ENCODE measurements at places on chromosomes 3 and 15. TPM values are rescaled to one million over a fixed set of nuclear protein-coding genes. Genes with fewer than 3 reads are reported as not detected.

BCL2A1 gene
- not detected for total RNA-seq

NANOGP8 gene
- not detected for total RNA-seq

GOLGA6D gene
- total RNA-seq = not detected

GADL1 gene
- not detected for total RNA-seq

KLHL40 gene
- total RNA-seq = not detected

PCOLCE2 gene
- 3.5 TPM for total RNA-seq

PRR20G gene
- total RNA-seq = not detected

LRRK1 gene
- total RNA-seq = 11.8 TPM

CFAP20DC gene
- 9.9 TPM for total RNA-seq

RTP1 gene
- total RNA-seq = not detected

SLC24A5 gene
- not detected for total RNA-seq

C3orf85 gene
- total RNA-seq = not detected

TMEM89 gene
- total RNA-seq = 0.72 TPM

FGF7 gene
- total RNA-seq = 0.50 TPM

CMTM8 gene
- 0.67 TPM for total RNA-seq

AMOTL2 gene
- 197 TPM for total RNA-seq

BMF gene
- total RNA-seq = 1.5 TPM

ALG3 gene
- total RNA-seq = 49.8 TPM

ILDR1 gene
- total RNA-seq = 1.2 TPM

CAND2 gene
- total RNA-seq = 1.7 TPM

SYNM gene
- total RNA-seq = 4.3 TPM

SNRPA1 gene
- total RNA-seq = 17.2 TPM

DNAJC13 gene
- total RNA-seq = 43.8 TPM

FBXO40 gene
- total RNA-seq = not detected

RTP4 gene
- 0.50 TPM for total RNA-seq

GRM7 gene
- not detected for total RNA-seq

IL16 gene
- total RNA-seq = 2.3 TPM

HDC gene
- total RNA-seq = not detected

GOLGA6B gene
- not detected for total RNA-seq

GRAMD2A gene
- 16.0 TPM for total RNA-seq

A4GNT gene
- not detected for total RNA-seq

GLDN gene
- not detected for total RNA-seq

RAMAC gene
- total RNA-seq = 30.5 TPM

FAM174B gene
- total RNA-seq = 1.7 TPM

GP5 gene
- 0.42 TPM for total RNA-seq

METTL6 gene
- 21.5 TPM for total RNA-seq

MIX23 gene
- 13.2 TPM for total RNA-seq

SNTN gene
- total RNA-seq = not detected

DAZL gene
- total RNA-seq = not detected

KLF15 gene
- total RNA-seq = 0.17 TPM

TLR9 gene
- total RNA-seq = not detected

SMCO1 gene
- total RNA-seq = not detected

RASGRP1 gene
- not detected for total RNA-seq

FES gene
- 2.8 TPM for total RNA-seq

MYO5C gene
- total RNA-seq = 2.5 TPM

MCF2L2 gene
- 2.7 TPM for total RNA-seq

GPR149 gene
- total RNA-seq = not detected

LSAMP gene
- not detected for total RNA-seq

SLC38A3 gene
- not detected for total RNA-seq

NUP210 gene
- 0.05 TPM for total RNA-seq

ADGRG7 gene
- 0.17 TPM for total RNA-seq

MAGI1 gene
- total RNA-seq = 30.5 TPM

PARP6 gene
- 28.3 TPM for total RNA-seq

Data from mammary epithelial cell (primary cell).